ENCODE measurements at places on chromosomes 12 and 14. TPM values are rescaled to one million over a fixed set of nuclear protein-coding genes. Genes with fewer than 3 reads are reported as not detected.
A peak's percentile ranks its signal among the peaks of the same experiment; 100 is the strongest.

Gene STXBP6
- 1.0 TPM for total RNA-seq

Gene OLR1
- total RNA-seq: 1.1 TPM

Gene ARF3
- total RNA-seq: 123 TPM

Gene DHRS2
- 1.6 TPM for total RNA-seq

Gene FLVCR2
- 5.5 TPM for total RNA-seq

Gene SLC2A14
- 2.7 TPM for total RNA-seq

Gene ABCC9
- 21.3 TPM for total RNA-seq

Gene ANKRD33
- not detected for total RNA-seq

Gene EFS
- total RNA-seq: 21.2 TPM

Gene SGPP1
- total RNA-seq: 18.3 TPM

Gene GUCY2C
- total RNA-seq: not detected

DNA sequence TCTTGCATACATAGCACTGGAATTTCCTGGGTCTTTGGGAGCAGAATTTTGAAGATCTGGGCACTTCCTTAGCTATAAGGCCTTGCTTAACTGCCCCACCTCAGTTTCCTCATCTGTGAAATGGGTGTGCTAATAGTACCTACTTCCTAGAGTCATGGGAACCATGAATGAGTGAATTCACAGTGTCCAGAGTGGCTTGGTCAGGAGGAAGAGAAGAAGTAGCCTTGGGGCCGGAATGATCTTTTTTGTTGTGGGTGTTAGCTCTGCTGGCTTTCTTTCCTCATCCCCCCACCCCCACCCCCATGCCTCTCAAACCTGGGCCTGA lies 2.4 kb downstream of the SH2B3 start:
- no peak for DNase-seq
- H3K36me3 ChIP-seq: no peaks in the 10 kb centered on the region
- H3K4me3 ChIP-seq: no peak overlapping the region
- peaks cover 11% of the 10 kb centered on the region for H3K4me1 ChIP-seq
- H3K27me3 ChIP-seq: no peaks in the 10 kb centered on the region
- no peak overlapping the region for H3K27ac ChIP-seq

GRCh38 chr14:36580856-36581831 lies 1.3 kb downstream of the NKX2-8 start:
- H3K27me3 ChIP-seq: no peaks in the 10 kb centered on the region
- no peak overlapping the region for H3K27ac ChIP-seq
- no peaks in the 10 kb centered on the region for H3K36me3 ChIP-seq
- peak overlapping the region; percentile 18 for H3K4me3 ChIP-seq
- H3K4me1 ChIP-seq: no peaks in the 10 kb centered on the region

DNA sequence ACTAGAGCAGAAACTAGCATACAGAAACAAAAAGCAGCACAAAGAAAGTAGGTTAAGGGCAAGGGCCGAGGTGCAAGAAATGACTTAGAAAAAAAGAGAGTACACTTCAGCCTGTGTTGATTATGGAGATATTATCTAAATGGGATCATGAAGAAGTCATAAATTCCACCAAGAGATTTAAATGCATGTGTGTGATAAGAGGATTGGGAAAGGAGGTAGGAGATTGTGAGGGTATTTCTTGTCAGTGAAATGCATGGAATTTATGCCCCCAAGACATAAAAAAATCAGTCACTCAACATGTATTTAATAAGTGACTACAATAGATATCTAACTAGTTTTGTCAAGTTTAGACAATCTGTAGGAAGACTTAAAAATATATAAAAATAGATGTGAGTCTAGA lies 976.2 kb upstream of the LRFN5 start:
- no peaks in the 10 kb centered on the region for H3K36me3 ChIP-seq
- no peaks in the 10 kb centered on the region for H3K4me1 ChIP-seq
- H3K27me3 ChIP-seq: no peaks in the 10 kb centered on the region

DNA sequence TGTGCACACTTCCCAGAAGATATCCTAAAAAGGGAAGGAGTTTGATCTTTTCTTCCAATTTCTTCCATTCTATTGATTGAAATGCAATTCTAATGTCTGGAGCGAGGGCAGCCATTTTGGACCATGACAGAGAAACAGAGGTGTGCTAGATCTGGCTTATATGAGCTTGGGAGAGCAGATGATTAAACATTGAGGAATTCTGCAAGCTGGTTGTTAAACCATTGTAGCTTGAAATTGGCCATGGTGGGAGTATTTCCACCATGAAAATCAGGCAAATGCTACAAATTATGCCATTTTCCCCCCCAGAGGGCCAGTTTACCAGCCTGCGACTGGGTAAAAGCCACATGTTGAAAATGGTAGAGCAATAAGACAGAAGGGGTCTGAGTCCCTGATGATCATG lies 155.0 kb downstream of the PAWR start:
- H3K4me1 ChIP-seq: no peaks in the 10 kb centered on the region
- H3K4me3 ChIP-seq: no peak overlapping the region
- no peak overlapping the region for H3K27ac ChIP-seq
- no peaks in the 10 kb centered on the region for H3K36me3 ChIP-seq
- no peak for DNase-seq
- H3K27me3 ChIP-seq: no peaks in the 10 kb centered on the region

- DNase-seq: no peak
- no peaks in the 10 kb centered on the region for H3K36me3 ChIP-seq
- H3K4me1 ChIP-seq: peaks cover 35% of the 10 kb centered on the region
- H3K27ac ChIP-seq: no peak overlapping the region
- H3K4me3 ChIP-seq: no peak overlapping the region
These were observed 35.2 kb downstream of the ZFP36L1 start for GRCh38 chr14:68757618-68758081.

GRCh38 chr12:95949477-95950206 lies 6.5 kb downstream of the AMDHD1 start:
- H3K4me1 ChIP-seq: no peaks in the 10 kb centered on the region
- no peak overlapping the region for H3K27ac ChIP-seq
- no peak overlapping the region for H3K4me3 ChIP-seq
- H3K36me3 ChIP-seq: no peaks in the 10 kb centered on the region
- H3K27me3 ChIP-seq: no peaks in the 10 kb centered on the region

- no peak overlapping the region for H3K27ac ChIP-seq
- no peaks in the 10 kb centered on the region for H3K36me3 ChIP-seq
- DNase-seq: no peak
These were observed 203.9 kb upstream of the KRR1 start for GRCh38 chr12:75715323-75715644.

- H3K27me3 ChIP-seq: no peaks in the 10 kb centered on the region
- no peaks in the 10 kb centered on the region for H3K4me1 ChIP-seq
- no peak overlapping the region for H3K4me3 ChIP-seq
- no peaks in the 10 kb centered on the region for H3K36me3 ChIP-seq
- no peak for DNase-seq
- H3K27ac ChIP-seq: no peak overlapping the region
These were observed 24.8 kb upstream of the SLC6A15 start for GRCh38 chr12:84937415-84937814.

- H3K36me3 ChIP-seq: no peaks in the 10 kb centered on the region
- no peak overlapping the region for H3K4me3 ChIP-seq
- H3K27ac ChIP-seq: no peak overlapping the region
- no peaks in the 10 kb centered on the region for H3K27me3 ChIP-seq
These were observed 51.3 kb downstream of the SSPN start for GRCh38 chr12:26246483-26247164.

GRCh38 chr14:77301103-77301502 lies 19.6 kb downstream of the POMT2 start:
- no peaks in the 10 kb centered on the region for H3K36me3 ChIP-seq
- no peaks in the 10 kb centered on the region for H3K27me3 ChIP-seq
- no peak overlapping the region for H3K27ac ChIP-seq
- no peak overlapping the region for H3K4me3 ChIP-seq

DNA sequence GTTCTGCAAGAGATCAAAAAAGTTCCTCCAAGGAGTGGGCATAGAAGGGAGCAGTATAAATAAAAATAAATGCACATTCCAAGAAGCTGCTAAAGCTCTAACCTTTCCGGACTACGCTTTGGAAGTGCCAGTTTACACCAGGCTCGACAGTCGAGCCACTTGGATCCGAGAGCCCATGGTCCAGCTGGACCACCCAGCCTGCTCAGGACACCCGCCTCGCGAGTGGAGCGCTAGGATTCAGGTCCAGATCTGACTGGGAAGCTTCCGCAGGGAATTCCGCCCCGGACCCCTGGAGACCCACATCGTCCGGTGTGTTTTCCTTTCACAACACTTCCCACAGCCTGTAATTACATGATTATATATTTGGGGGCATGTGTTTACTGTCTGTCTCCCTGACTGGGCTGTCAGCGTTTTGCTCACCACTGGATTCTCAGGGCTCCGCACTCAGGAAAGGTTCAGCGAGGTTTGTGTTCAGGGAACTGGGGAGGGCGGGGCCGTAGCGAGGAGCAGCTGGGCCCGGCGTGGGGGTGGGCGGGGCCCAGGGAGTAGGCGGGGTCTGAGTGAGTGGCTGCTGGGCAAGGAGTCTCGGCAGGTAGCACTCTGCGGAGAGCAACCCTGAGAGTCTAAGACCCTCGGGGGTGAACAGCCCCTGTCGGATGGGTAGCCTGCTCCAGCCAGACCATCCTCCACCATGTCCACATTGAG lies 52.3 kb upstream of the TMEM263 start:
- peak overlapping the region; percentile 33 for H3K4me3 ChIP-seq
- no peaks in the 10 kb centered on the region for H3K36me3 ChIP-seq
- H3K27me3 ChIP-seq: no peaks in the 10 kb centered on the region
- DNase-seq: peak; percentile 53
- H3K27ac ChIP-seq: no peak overlapping the region

- peak; percentile 19 for DNase-seq
- no peaks in the 10 kb centered on the region for H3K4me1 ChIP-seq
- peak overlapping the region; percentile 41 for H3K4me3 ChIP-seq
- H3K27me3 ChIP-seq: no peaks in the 10 kb centered on the region
- H3K27ac ChIP-seq: no peak overlapping the region
These were observed 662 bp upstream of the NELL2 start for GRCh38 chr12:44876544-44877410.

DNA sequence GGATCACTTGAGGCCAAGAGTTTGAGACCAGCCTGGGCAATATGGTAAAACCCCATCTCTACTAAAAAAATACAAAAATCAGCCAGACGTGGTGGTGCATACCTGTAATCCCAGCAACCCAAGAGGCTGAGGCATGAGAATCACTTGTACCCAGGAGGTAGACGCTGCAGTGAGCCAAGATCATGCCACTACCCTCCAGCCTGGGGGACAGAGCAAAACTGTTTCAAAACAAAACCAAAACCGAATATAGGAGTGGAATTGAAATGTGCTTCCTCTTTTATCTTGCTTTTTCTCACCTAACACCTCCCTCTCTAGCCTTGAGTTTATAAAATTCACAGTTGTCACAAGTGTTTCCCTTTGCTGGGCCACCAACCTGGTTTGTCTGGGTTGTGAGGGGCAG lies 181.9 kb downstream of the PAH start:
- peaks cover 3% of the 10 kb centered on the region for H3K4me1 ChIP-seq
- no peak overlapping the region for H3K27ac ChIP-seq
- DNase-seq: no peak
- H3K36me3 ChIP-seq: no peaks in the 10 kb centered on the region
- H3K27me3 ChIP-seq: no peaks in the 10 kb centered on the region
- no peak overlapping the region for H3K4me3 ChIP-seq

GRCh38 chr14:91732439-91732838 lies 553 bp upstream of the CATSPERB start:
- DNase-seq: no peak
- no peak overlapping the region for H3K27ac ChIP-seq
- no peaks in the 10 kb centered on the region for H3K27me3 ChIP-seq

- no peaks in the 10 kb centered on the region for H3K4me1 ChIP-seq
- H3K36me3 ChIP-seq: no peaks in the 10 kb centered on the region
- no peak overlapping the region for H3K4me3 ChIP-seq
- no peak overlapping the region for H3K27ac ChIP-seq
- no peak for DNase-seq
- no peaks in the 10 kb centered on the region for H3K27me3 ChIP-seq
These were observed 75.7 kb downstream of the SCN8A start for GRCh38 chr12:51666696-51667095.

DNA sequence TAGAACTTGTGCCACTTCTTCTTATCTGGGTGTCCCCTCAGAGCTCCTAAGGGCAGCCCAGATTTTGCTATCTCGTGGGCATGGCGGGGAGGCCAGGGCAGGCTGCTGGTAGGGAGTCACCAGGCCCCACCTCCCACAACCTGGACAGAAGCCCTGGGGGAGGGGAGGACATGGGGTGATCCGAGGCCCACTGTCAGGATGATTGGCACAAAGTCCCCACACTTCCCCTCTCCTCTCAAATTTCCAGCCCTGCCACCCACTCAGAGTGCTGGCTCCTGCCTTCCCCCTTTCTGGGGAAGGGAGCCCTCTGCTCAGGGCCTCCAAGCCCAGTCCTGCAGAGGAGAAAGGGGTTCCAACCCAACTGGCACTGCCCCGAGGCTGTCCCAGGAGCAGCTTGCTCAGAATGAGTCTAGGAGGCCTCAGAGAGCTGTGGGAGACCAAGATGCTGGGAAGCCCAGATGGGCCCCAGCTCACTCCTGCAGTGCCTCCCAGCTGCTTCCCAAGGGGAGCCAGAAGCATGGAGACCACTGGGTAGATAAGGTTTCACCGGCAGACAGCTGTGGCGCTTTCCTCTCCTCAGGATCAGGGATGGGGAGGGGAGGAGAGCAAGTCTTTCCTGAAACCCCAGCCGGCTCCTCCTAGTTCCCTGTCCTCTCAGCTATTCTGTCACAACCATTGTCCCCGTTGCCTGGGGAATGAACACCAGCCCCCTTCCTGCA lies 82.8 kb downstream of the B4GALNT3 start:
- DNase-seq: no peak
- H3K27me3 ChIP-seq: no peaks in the 10 kb centered on the region
- H3K27ac ChIP-seq: no peak overlapping the region
- no peak overlapping the region for H3K4me3 ChIP-seq
- peaks cover 6% of the 10 kb centered on the region for H3K4me1 ChIP-seq

- peak; percentile 89 for DNase-seq
- H3K4me1 ChIP-seq: peaks cover 9% of the 10 kb centered on the region
- no peaks in the 10 kb centered on the region for H3K27me3 ChIP-seq
- peak within 1 kb of the TSS; percentile 62 for H3K27ac ChIP-seq
These were observed at the start of gene PSMC1 for GRCh38 chr14:90256354-90257131. TSS of gene PSMC1 (plus strand) at chr14:90256553. CDS start at chr14:90256598, 45 bp downstream.

- H3K4me3 ChIP-seq: no peak overlapping the region
- no peaks in the 10 kb centered on the region for H3K27me3 ChIP-seq
- DNase-seq: no peak
- no peaks in the 10 kb centered on the region for H3K36me3 ChIP-seq
These were observed 50.4 kb downstream of the MAGOHB start for GRCh38 chr12:10563002-10563401.

DNA sequence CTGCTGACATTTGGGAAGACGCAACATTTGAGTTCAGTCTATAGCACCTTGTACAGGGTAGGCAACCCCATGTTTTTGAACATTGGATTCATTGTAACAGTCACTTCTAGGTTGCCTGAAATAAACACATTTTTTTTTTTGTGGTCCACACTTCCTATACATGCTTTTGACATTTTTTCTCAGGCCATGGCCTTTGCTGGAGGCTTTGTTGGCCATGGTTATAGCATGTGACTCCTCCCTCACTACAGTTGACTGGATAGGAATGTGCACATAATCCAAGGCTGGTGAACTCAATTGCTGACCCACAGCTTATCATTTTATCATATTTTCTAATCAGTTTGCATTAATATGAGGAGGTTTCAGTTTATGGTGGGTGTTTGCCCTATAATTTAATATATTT lies 60.6 kb downstream of the TMEM117 start:
- no peak overlapping the region for H3K4me3 ChIP-seq
- no peak for DNase-seq
- no peaks in the 10 kb centered on the region for H3K36me3 ChIP-seq
- H3K27ac ChIP-seq: no peak overlapping the region
